ENCODE measurements at places on chromosomes 16 and 17. TPM values are rescaled to one million over a fixed set of nuclear protein-coding genes. Genes with fewer than 3 reads are reported as not detected.

PPY gene
- total RNA-seq = not detected

DNA sequence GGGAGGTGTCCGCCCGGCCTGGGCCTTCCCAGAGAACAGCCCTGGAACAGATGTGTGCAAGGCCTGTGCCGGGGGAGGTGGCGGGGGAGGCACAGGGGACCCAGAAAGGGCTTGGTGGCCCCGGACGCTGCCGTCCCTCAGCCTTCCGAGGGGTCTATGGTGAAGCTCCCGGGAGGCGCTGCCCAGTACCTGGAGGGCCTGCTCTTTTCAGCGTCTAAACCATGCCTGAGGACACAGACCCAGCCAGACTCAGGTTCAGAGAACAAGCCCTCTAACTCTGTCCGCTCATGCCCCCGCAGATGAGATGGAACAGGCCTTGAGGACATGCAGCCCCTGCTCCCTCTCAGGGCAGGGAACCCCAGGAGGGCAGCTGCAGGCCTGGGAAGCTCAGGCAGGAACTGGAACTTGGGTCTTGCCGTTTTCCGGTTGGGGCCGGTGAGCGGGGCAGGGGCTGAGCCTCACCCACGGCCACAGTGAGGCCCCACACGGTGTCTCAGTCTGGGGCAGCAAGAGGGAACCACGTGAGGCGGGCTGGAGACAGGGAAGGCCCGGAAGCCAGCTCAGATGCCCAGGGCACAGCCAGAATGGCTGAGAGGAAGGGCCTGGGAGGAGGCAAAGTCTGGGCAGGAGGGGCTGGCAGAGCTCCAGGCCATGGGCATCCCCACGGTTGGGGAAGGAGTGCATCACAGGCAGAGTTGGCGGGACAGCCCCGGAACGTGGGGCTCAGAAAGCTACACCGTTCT is 12.5 kb downstream of the SLC16A3 start:
- DNase-seq = peak; percentile 88

DNA sequence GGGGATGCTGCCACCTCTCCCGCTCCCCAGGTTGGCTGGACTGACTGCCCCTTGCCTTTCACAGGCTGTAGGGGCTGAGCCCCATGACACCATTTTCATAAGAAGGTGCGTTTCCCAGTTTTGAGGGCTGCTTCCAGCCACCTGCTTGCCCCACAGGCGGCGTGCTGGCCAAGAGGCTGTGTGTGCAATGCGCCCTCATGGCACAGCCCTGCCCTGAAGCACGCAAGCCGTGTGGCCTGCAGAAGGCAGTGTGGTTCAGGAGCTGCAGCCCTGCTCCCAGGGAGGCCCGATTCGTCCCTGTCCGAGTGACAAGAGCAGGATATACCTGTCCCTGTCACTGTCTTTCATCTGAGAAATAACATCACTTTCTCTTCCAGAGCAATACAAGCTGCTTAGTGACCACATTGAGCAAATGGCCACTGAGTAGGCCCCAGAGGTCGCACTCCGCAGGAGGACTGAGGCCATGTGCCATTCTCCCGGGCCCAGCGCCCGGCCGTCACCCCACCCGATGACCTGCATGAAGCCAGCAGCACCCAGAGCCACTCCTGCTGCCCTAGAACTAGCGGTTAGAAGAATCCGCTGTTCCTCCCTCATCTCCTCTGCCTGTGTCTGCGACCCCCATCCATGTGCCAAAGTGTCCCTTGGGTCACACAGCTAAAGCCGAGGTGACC is 24.2 kb downstream of the CIBAR2 start:
- DNase-seq = no peak

MAP2K4 gene
- total RNA-seq = 28.7 TPM

DOK4 gene
- total RNA-seq = 36.5 TPM

DNA sequence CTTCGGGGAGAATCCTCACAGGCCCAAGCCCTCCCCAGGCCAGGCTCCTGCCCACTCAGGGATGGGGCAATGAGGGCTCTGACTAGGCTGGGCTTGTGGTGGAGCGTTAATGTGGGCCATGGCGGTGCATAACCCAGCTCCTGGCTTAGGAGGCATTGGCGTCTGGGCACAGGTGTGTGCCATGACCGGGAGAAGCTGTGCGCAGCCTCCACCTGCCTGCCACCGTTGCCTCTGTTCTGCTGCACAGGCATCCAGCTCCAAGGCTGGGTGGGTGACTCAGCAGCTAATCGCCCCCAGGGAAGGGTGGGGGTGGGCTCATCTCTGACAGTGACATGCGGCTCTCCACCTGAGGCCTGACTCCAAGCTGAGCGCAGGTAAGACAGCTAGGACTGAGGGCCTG is 3.5 kb upstream of the ARHGAP27 start:
- no peak for DNase-seq

DNA sequence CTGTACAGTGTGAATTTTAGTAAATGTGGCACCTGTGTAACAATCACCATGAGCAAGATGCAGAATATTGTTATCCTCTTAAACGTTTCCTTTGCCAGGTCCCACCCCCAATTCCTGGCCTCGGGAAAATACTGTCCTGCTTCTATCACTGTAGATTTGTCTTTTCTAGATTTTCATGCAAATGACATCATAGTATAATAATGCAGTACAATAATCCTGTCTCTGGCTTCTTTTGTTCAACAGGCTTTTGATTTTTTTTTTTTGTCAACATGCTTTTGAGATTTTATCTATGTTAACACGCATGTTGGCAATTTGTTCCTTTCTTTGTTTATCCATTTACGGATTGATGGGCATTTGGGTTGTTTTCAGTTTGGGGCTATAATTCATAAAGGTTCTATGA is 20.4 kb upstream of the HEATR3 start:
- no peak for DNase-seq

DNA sequence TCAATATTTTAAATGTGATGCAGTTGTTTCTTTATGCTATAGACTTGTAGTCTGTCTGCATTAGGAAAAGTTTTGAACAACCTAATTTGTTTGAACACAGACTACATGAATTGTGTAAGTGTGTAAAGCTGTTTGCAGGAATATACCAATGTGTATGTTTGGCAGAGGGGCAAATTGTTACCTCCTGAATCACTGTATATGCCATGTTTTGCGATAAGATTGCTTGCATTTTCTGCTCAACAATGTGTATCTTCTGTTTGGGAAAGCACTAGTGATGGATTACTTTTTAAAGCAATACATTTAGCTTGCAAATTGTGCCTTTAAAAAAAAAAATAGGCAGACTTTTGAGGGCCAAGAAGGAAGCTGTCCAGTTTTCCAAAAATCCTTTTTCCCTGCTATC is 14.6 kb downstream of the RBBP6 start:
- no peak for DNase-seq

- no peak for DNase-seq
These were observed 124.7 kb downstream of the CPPED1 start for GRCh38 chr16:12678983-12679382.

CCDC47 gene
- 60.3 TPM for total RNA-seq

GRCh38 chr16:12708266-12708665 is 95.4 kb downstream of the CPPED1 start:
- no peak for DNase-seq

DNA sequence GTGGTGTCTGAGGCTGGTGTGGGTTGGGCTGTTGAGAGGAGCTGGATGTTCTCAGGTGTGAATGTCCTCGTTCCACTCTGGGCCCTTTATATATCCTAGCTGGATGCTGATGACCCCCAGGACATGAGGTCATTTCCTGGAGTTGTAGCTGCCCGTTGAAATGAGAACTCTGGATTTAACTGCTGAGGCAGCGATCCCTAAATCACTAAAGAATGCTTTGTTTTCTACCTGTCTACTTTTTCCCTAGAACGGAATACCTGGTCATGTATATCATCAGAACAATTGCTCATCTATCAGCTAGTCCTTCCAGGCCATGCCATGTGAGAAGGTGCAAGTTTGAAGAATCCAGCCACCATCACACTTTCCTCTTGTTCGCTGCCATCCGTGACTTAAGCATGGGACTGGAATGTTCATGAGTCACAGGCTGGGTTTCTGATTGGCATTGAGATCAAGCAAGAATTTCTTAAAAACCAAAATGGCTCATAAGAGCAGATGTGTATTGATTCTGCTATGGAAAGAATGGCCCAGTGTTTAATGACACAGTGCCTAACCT is at the start of gene KRTAP2-3:
Gene KRTAP2-3, minus strand, starts transcription at position 63 of the 553 bp plus-strand sequence. CDS start 64 bp downstream, outside the sequence.
- peak; percentile 94 for DNase-seq

CETP gene
- not detected for total RNA-seq

Data from LHCN-M2 (cell line).